ENCODE measurements at places on chromosomes 11 and 22.
A peak's percentile ranks its signal among the peaks of the same experiment; 100 is the strongest.

GRCh38 chr11:3046641-3047040, 10.6 kb downstream of the CARS1 start:
- DNase-seq: no peak

- DNase-seq: no peak
Observed at GRCh38 chr11:60835534-60835846, 6.4 kb upstream of the CCDC86 start.

- DNase-seq: no peak
Observed at GRCh38 chr11:20087118-20087521, 73.2 kb downstream of the DBX1 start.

DNA sequence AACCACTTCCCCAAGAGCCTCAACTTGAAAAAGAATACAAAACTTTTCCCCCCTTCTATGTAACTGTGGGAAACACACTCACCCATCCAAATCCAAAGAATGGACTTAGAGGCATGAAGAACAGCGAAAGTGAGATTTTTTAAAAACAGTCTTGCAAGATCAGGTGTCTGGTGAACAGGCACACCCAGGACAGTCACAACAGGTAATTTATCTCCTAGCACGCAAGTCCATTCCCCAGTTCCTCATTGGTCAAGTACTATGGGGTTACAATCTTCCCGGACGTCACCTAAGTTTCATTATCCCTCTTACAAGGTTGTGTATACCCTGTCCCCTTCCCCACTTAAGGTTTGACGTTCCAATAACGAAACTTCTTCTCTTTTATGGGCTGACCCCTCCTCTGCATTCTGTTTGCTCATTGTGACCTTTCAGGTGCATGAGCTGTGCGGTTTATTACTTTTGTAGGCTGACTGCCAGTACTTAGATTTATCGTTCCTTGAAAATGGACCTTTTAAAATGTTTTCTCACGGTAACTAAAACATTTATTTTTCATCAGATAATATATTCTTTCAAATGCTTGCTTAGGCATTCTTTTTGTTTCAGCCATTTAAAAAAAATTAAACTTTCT, 1401.9 kb downstream of the FAM181B start:
- no peak for DNase-seq

DNA sequence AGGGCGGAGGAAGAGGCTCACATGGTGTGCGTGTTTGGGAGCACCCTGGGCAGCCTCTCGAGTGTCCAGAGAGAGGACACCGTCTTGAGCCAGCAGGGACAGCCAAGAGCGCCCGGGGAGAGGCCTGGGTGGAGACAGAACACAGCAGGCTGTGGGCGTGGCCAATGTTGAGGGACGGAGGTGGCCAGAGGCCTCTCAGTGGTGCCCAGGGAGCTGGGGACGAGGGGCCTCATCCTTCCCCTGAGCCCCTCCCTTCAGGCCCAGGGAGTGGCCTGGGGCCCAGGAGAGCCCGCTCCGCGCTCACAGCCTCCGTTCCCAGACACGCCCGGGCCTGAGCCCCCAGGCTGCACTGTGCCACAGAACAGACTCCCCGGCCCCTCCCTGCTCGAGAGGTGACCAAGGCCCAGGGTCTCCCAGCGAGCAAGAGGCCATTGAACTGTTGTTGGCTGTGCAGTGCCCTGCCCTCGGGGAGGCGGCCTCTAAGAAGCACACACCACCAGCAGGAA, 48.4 kb downstream of the CDKN1C start:
- DNase-seq: no peak

DNA sequence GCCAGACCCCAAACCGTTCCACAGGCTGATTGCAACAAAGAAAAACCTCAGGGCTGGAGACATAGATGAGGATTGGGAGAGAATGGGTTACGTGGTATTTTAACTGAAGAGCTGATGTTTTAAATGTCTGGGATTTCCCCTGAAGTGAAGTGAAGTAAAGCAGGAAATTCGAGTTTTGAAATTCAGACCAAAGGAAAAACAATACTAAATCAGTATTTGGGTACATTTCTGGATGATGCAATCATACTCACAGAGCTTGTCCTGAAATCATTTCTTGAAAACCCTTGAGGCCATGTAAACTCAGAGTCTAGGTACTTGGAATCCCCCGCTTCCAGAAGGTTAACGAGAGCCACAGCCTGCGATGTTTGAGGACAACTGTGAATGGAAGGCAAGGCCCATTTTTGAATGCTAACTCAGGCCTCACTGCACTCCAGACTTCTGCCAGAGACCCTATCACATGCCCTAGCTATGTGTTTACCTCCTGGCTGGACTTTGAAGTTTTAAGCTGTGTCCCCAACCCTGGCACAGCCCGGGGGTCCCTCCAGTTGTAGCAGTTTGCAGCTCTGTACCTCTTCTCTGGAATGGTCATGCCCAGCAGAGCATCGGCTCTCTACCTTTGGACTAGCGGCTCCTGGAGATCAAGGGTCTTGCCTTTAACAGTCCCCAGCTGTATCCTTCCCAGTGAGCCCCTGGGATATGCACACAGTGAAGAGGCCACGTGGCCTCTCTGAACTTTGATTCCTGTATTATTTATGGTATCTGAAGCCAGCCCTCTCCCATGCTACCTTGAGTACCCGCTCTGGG, 5.4 kb upstream of the FTH1 start:
- DNase-seq: no peak

GRCh38 chr22:22925805-22926369, 38.3 kb downstream of the IGLL5 start:
- DNase-seq: no peak

DNA sequence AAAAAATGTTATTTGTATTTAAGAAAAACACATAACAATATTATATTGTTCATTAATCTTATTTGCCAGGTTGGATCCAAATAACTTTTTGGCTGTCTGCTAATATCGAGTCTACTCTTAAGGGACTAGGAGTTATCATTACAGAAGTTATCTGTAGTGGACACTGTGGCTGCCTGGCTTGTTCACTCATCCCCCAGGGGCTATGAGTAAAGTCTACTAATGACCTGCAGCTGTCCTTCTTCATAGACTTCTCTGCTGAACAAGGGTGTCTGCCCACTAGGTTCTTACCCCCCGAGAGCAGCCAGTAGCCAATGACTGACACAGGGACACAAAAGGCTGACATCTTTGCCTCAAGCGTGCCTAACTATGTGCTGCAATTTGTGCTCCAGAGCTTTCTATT, 69.7 kb downstream of the APIP start:
- no peak for DNase-seq

- no peak for DNase-seq
Observed at GRCh38 chr11:44939673-44940395, 10.8 kb downstream of the TP53I11 start.

- DNase-seq: peak; percentile 15
Observed at GRCh38 chr11:124865902-124866851, 945 bp downstream of the ROBO3 start.

DNA sequence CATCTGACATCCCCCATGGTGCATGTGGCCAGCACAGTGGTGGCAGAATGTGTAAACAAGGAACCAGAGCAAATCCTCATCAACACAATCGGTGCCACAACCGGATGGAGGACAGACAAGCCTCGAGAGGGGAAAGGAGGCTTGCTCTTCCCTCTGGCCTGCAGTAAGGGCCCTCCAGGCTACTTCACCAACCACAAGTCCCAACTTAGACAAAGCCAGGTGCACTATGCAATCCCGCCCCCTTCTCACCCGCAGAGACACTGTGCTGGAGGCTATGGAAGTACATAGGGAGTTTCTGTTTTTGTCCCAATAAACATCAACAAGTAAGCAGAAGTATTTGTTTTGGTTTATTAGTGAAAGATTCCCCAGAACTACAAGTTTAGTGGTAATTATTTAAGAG, 54.3 kb downstream of the SPATA19 start:
- DNase-seq: no peak

DNA sequence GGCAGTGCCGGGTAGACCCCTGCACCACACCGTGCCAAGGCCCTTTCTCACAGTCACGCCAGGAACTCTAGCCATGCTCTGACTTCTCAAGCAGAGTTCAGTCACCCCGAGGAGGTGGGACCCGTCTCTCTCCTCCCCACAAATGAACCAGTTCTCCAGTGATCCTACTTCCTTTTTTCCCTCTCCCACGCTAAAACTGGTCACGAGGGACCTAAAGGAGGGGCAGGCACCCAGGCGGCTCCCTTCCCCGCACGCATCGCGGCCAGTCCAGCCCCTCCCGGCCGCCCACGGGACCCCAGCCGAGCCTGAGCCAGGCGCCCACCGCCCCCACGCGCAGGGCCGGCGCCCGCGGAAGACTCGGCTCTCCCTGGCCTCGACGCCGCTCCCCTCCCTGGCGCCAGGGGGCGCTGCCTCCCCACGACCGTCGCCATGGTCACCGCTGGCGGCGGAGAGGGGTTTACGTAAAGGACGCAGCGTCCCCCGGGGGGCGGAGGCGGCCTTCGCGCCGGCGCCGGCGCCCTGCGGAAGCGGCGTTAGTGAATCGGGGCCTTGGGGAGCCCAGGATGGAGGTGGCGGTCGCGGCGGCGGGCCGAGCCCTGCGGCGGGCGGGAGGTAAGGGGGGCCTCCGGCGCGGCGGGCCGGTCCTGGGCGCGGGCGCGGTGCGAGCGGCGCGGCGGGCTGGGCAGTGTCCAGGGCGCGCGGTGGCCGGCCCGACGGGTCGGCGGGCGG, at the start of gene DAGLA:
TSS of gene DAGLA (plus strand) at position 499 of the 729 bp plus-strand sequence. CDS start 39,765 bp downstream, outside the sequence.
- peak; percentile 59 for DNase-seq

- DNase-seq: no peak
Observed at GRCh38 chr11:61171907-61172306, 10.7 kb upstream of the VPS37C start.

DNA sequence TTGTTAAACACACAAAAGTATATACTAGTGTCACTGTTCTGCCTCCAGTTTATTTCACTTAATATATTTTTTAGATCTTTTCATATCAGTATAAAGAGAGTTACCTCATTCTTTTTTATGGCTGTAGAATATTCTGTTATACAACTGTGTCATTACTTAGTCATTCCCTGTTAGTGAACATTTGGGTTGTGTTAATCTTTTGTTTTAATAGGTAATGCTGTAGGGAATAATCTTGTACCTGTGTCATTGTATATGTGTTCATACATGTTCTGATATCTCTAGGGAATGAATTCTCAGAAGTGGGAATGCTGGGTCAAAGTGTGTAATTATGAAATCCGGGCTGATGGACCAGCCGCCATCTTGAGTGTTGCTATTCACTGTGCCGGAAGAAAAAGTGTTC, 71.4 kb downstream of the SWAP70 start:
- DNase-seq: no peak

DNA sequence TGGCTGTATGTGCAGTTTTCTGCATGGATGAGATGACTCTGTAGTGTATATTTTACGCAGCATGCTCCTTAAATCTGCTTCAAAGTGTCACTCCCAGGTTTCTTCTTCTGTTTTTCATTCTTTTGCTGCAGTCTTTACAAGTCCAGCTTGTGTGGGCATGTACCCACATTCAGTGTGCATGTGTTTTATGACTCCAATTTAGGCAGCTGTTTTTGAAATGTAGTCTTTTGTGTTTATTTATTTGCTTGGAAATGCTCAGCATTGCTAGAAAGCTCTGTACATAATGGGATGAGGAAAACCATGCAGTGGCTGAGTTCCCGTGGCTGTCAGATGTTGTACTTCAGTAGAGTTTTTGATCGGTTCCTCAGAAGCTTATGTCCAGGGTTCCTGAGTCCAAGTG, 138.5 kb downstream of the ARHGAP42 start:
- no peak for DNase-seq

GRCh38 chr22:17744430-17744829, 29.8 kb downstream of the BID start:
- no peak for DNase-seq

DNA sequence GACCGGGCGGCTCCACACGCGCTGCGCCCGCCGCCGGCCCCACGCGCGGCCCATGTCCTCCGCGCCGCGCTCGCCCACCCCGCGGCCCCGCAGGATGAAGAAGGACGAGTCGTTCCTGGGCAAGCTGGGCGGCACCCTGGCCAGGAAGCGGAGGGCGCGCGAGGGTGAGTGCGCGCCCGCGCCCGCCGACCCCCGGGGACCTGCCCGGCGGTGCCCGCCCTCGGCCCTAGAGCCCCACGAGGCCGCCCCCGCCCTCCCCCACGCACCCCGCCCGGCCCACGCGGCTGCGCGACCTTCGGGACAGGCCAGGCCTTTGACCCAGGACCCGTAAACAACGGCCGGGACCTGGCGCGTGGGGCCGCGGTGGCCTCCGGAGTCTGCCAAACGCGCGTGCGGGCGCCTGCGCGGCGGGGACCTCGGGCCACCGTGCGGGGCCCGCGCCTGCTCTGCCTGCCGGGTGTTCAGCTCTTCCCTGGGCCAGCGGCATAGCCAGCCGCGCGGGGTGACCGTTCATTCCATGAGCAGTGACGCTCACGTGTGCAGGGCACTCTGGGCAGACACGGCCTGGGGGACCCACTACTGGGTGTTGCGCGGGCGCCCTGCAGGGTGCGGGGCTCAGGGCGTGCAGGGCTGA, at the start of gene PARVB:
TSS of gene PARVB (plus strand) at position 15 of the 634 bp plus-strand sequence. CDS start at position 53, 38 bp downstream.
- no peak for DNase-seq

- DNase-seq: no peak
Observed at GRCh38 chr11:85132851-85133585, 494.1 kb downstream of the DLG2 start.

GRCh38 chr11:44556735-44557409, 8.6 kb upstream of the CD82 start:
- peak; percentile 56 for DNase-seq

DNA sequence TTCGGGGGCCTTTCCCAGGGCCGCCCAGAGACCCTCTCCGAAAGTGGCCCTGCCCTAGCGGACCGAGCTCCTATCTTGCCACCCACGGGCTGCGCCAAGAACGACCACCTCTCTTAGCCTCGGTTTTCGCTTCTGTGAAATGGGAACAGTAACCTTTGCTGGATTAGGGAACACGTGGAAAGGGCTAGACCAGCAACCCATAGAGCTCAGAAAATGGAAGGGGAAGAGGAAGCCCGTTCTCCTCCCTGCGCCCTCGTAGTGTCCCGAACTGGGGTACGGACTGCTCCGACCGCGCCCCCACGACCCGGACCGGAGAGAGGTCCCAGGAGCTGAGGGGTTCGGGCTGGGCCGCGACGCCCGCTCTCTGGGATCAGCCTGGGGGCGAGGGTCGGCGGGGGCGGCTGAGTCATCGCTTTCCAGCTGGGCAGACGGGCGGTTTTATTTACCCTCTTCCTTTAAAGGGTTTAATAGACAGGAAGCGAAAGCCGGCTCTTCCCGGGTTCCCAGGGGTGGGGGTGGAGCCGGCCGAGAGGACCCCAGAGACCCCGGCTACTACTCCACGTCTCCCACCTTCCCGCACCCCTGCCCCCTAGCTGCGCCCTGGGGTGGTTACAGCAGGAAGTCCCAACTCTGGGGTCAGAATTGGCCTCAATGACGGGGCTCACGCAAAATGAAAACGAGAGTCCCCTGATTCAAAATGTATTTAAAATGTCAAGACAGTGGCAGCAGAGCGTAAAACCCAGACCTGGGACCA, 907 bp upstream of the PHLDA2 start:
- DNase-seq: no peak

GRCh38 chr11:30585892-30586250, 282 bp downstream of the MPPED2 start:
- no peak for DNase-seq

GRCh38 chr22:24594569-24595120, 1.8 kb upstream of the LRRC75B start:
- DNase-seq: no peak

Data from stimulated activated CD4-positive, alpha-beta T cell treated with anti-CD3 and anti-CD28 coated beads, Interleukin-12 subunit alpha, Interleukin-12 subunit beta, amount 100 ng/mL, for 24 hours (primary cell).